Nephron progenitor cell (in vitro differentiated cells): ENCODE measurements at places on chromosomes 12 and 14.
A peak's percentile ranks its signal among the peaks of the same experiment; 100 is the strongest.

- H3K27me3 ChIP-seq, result no peaks in the 10 kb centered on the region
- H3K27ac ChIP-seq, result no peak overlapping the region
- H3K36me3 ChIP-seq, result peaks cover 66% of the 10 kb centered on the region
- H3K4me1 ChIP-seq, result peaks cover 26% of the 10 kb centered on the region
Observed at GRCh38 chr14:67365476-67365875, 5.3 kb downstream of the EIF2S1 start.

DNA sequence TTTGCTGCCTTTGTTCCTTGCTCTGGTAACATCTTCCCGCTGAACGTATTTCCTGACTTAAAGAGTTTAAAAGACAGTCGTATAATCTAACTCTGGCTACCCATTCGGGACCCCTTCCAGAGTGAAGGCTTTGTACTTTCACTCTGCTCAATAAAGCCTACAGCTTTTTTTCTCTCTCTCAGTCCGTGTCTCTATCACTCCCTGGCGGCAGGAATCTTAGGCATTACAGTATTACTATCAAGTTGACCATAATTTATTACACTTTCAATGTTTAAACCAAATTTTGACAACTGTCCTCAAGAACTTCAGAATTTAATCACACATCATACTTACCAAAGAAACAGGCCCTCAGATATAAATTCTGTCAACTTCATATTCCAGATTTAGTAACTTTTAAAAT is 967.9 kb downstream of the FSCB start:
- peaks cover 6% of the 10 kb centered on the region for H3K36me3 ChIP-seq
- H3K27ac ChIP-seq, result no peak overlapping the region
- H3K27me3 ChIP-seq, result no peaks in the 10 kb centered on the region
- peaks cover 6% of the 10 kb centered on the region for H3K4me1 ChIP-seq

DNA sequence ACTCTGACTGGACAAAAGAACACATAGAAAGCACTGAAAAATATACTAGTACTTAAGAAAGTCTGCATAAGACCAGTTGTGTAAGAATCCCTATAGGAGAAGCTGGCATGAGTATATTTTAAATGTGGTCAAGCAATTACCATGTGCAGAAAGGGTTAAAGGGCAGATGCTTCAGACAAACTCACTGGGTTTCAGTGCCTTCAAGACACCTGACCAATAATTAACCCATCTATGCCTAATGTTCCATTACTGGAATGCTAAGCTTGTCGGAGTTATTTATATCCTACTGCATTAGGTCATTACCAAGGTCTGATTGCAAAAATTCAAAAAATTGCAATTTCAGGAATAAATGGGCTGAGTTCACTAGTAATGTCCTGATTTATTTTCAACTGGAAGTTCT is 41.3 kb downstream of the HNRNPC start:
- H3K4me1 ChIP-seq, result peaks cover 20% of the 10 kb centered on the region
- DNase-seq, result no peak
- H3K36me3 ChIP-seq, result peaks cover 97% of the 10 kb centered on the region
- no peak overlapping the region for H3K4me3 ChIP-seq

DNA sequence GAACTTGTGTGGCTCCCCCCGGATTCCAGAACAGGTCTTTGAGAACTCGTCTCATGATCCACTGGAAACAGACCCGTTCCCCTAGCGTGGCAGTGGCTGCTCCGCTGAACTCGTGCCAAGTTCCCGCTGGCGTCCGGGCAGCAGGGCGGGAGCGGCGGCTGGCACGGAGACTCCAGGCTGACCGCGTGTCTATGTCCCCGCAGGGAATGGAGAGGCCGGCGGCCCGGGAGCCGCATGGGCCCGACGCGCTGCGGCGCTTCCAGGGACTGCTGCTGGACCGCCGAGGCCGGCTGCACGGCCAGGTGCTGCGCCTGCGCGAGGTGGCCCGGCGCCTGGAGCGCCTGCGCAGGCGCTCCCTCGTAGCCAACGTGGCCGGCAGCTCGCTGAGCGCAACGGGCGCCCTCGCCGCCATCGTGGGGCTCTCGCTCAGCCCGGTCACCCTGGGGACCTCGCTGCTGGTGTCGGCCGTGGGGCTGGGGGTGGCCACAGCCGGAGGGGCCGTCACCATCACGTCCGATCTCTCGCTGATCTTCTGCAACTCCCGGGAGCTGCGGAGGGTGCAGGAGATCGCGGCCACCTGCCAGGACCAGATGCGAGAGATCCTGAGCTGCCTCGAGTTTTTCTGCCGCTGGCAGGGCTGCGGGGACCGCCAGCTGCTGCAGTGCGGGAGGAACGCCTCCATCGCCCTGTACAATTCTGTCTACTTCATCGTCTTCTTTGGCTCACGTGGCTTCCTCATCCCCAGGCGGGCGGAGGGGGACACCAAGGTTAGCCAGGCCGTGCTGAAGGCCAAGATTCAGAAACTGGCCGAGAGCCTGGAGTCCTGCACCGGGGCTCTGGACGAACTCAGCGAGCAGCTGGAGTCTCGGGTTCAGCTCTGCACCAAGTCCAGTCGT is 1.5 kb downstream of the APOLD1 start:
- peaks cover 5% of the 10 kb centered on the region for H3K36me3 ChIP-seq
- H3K27me3 ChIP-seq, result peaks cover 11% of the 10 kb centered on the region
- peak overlapping the region; percentile 72 for H3K27ac ChIP-seq
- peak; percentile 59 for DNase-seq
- H3K4me3 ChIP-seq, result peak overlapping the region; percentile 74
- peaks cover 64% of the 10 kb centered on the region for H3K4me1 ChIP-seq

GRCh38 chr12:133231001-133231400 is 4.7 kb downstream of the ANHX start:
- no peak overlapping the region for H3K4me3 ChIP-seq
- no peak for DNase-seq
- no peak overlapping the region for H3K27ac ChIP-seq
- H3K36me3 ChIP-seq, result no peaks in the 10 kb centered on the region

DNA sequence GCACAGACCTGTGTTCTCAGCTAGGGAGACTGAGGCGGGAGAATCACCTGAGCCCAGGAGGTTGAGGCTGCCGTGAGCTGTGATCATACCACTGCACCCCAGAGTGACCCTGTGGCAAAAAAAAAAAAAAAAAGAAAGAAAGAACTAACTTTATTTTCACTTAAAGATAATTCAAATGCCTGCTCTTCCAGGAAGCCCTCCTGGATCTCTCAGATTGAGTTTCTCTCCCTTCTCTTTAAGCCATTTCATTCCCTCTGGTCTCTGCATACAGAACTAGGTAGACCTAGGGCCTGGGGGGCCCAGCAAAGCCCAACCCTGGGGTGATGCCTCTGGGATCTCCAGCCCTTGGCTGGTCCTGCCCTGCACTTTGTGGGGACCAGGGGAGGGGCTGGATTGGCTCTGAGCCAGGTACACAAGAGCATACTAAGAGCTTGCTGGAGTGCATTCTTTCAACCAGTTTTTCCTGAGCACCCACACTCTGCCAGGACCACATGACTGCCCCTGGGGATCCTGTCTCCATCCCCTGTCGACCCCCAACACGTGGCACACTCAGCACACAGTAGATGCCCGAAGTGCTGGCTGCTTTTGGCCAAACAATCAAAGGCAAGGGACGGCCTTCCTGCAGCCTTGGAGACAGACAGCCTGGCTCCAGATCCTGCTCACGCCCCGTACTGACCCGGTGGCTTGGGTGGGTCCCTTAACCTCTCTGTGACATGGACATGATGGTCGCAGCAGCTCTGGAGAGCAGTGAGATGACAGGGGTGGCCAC is 52.7 kb downstream of the CYP46A1 start:
- no peak overlapping the region for H3K4me3 ChIP-seq
- H3K27ac ChIP-seq, result peak overlapping the region; percentile 39
- no peak for DNase-seq
- H3K4me1 ChIP-seq, result peaks cover 66% of the 10 kb centered on the region
- no peaks in the 10 kb centered on the region for H3K36me3 ChIP-seq
- H3K27me3 ChIP-seq, result peaks cover 8% of the 10 kb centered on the region

GRCh38 chr12:70260646-70261045 is 17.4 kb downstream of the CNOT2 start:
- H3K4me1 ChIP-seq, result peaks cover 11% of the 10 kb centered on the region
- DNase-seq, result no peak
- H3K27ac ChIP-seq, result peak overlapping the region; percentile 16

DNA sequence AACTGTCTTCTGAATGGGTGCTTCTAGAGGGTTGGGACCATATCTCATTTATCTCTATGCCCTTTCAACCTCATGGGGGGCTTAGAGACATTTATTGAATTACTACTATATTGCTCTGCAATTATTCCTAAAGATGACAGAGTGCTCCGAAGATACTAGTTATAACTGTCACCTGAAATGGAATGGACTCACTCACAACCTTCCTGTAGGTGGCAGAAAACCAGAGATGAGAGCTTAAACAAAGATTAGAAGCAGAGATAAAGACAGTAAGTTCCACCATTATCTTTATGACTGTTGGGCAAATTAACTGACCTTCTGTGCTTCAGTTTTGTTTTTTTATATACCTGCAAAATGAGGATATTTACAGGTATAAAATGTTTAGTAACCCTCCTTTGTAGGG is 31.5 kb upstream of the GTF2A1 start:
- no peak overlapping the region for H3K4me3 ChIP-seq
- H3K4me1 ChIP-seq, result peaks cover 11% of the 10 kb centered on the region
- no peaks in the 10 kb centered on the region for H3K27me3 ChIP-seq
- no peaks in the 10 kb centered on the region for H3K36me3 ChIP-seq

GRCh38 chr12:56908136-56908535 is 26.1 kb downstream of the SDR9C7 start:
- peaks cover 5% of the 10 kb centered on the region for H3K36me3 ChIP-seq
- H3K27ac ChIP-seq, result no peak overlapping the region
- H3K27me3 ChIP-seq, result peaks cover 14% of the 10 kb centered on the region
- H3K4me1 ChIP-seq, result no peaks in the 10 kb centered on the region
- no peak for DNase-seq

DNA sequence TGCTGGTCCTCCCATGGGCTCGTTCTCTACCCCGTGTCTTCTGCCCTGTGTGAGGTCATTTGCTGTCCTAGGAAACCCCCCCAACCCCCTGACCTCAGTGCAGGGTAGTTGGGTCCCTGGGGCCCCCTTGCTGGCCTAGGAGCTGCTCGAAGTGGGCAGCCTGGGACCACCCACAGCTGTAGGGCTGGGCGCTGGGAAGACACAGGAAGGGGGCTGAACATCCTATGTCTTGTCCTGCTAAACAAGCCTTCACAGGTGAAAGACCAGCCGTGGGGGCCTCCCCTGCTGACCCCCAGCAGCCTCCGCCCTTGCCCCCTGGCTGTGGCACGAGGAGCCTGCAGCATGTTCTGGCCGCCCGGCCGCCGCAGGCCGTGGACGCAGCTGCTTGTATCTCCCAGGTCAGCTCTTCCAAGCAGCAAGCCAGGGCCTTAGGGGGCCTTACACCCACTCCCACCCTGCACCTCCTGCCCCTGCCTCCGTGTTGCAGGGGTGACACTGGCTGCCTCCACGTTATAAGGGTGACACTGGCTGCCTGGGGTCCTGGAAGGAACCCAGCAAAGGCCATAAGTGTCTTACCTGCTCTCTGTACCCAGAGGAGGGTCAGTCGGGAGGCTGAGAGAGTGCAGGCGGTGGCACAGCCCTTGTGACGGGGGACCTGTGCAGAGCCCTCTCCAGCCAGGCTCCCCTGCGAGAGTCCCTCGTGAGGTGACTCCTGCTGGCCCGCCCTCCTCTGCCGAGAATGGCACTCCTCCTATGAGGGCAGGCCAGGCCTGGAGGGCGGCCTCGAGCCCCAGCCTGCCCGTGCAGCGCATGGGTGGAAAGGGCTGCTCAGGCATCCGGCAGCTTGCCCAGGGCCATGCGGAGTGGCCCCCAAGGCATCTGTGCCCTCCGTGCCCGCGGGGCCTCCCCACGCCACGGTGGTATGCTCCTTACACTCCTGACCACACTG is 11.5 kb upstream of the TEX22 start:
- H3K27me3 ChIP-seq, result no peaks in the 10 kb centered on the region
- H3K27ac ChIP-seq, result no peak overlapping the region
- peaks cover 5% of the 10 kb centered on the region for H3K36me3 ChIP-seq
- no peak for DNase-seq

GRCh38 chr12:28191051-28192048 is 1.1 kb downstream of the CCDC91 start:
- peak overlapping the region; percentile 83 for H3K4me3 ChIP-seq
- peaks cover 13% of the 10 kb centered on the region for H3K4me1 ChIP-seq
- H3K27me3 ChIP-seq, result peaks cover 7% of the 10 kb centered on the region
- no peak for DNase-seq

GRCh38 chr12:23428758-23429157 is 520.7 kb downstream of the SOX5 start:
- DNase-seq, result no peak
- H3K27ac ChIP-seq, result no peak overlapping the region

DNA sequence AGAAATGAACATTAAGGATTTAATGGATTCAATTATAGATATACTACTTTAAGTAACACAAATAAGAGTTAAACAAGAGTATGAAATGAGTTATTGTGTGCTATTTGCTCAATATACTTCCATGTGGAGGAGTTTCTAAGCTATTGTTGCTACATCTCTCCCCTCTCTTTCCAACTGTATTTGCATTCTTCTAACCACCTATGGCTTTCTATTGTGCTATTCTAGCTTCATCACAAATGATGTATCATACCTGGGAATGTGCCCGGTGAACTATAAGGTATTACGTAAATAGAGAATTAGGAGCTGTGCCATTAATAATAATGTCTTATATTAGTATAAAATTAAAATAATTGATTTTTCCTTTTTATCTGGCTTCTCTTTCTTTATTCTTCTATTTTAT is 87.1 kb upstream of the PLEKHG7 start:
- no peak overlapping the region for H3K27ac ChIP-seq
- H3K4me1 ChIP-seq, result peaks cover 7% of the 10 kb centered on the region
- H3K4me3 ChIP-seq, result no peak overlapping the region
- DNase-seq, result no peak

DNA sequence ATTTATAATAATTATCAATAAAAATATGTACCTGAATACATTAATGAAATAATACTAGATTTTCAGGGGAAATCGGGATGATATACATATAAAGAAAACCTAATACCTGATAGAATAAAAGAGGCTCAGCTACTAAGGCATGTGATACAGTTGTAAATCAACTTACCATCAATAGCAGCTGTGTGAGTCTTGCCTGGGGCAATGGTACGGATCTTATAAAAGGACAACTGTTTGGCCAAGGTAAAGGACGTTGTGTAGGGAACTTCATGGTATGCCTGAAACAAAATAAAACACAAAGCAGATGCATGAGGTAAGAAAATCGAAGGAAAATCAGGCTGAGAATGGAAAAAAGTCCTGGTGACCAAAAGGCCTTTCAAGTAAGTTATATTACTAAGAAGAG is 25.4 kb downstream of the NEK9 start:
- H3K27me3 ChIP-seq, result no peaks in the 10 kb centered on the region
- H3K4me3 ChIP-seq, result no peak overlapping the region
- peaks cover 84% of the 10 kb centered on the region for H3K36me3 ChIP-seq
- DNase-seq, result no peak
